Adipocyte (in vitro differentiated cells): ENCODE measurements at places on chromosomes 3 and 15.
A peak's percentile ranks its signal among the peaks of the same experiment; 100 is the strongest.

DNA sequence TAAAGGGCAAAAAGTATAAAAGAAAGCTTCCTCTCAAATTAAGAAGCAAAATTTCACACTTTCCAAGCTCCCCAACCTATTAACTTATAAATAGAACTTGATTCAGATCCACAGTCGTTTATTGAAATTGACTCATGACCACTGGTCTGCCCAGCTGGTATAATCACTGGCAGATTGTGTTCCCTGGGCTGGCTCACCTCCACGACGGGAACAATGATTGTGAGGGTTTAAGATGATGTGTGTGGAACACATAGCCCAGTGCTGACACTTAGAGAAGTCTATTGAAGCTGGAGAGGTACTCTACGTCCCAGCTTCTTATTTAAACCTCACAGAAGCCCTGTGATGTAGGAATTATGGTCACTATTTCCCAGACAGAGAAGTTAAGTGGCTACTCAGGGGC lies 90.4 kb downstream of the MB21D2 start:
- DNase-seq, result no peak

GRCh38 chr15:56058986-56059385 lies 65.6 kb upstream of the NEDD4 start:
- no peak for DNase-seq

DNA sequence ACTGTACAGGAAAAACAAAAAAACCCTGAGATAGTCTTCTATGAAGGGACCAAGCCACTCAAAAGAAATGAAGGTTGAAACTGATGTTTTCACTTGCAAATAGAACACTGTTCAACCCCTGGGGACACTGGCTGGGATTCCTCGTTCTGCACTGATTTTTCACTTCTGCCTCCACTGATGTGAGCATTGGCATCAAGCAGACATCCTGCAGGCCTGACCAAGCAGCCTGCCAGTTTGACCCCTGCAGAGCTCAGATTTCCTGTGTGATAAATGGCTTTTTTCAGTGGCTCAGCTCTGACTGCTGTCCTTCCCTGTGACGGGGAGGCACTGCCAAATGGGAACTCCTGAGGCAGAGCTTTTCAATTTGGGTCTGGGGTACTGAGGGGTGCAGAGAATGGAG lies 50.0 kb downstream of the RASGRP1 start:
- DNase-seq, result no peak

DNA sequence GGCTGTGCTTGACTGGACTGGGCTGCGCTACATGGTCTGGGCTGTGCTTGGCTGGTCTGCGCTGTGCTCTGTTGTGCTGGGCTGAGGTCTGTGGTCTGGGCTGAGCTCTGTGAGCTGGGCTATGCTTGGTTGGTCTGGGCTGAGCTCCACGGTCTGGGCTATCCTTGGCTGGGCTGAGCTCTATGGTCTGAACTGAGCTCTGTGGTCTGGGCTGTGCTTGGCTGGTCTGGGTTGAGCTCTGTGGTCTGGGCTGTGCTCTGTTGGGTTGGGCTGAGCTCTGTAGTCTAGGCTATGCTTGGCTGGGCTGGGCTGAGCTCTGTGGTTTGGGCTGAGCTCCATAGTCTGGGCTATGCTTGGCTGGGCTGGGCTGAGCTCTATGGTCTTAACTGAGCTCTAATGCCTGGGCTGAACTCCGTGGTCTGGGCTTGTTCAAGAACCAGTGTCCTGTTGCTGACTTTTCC lies 92.0 kb downstream of the PLXNA1 start:
- peak; percentile 73 for DNase-seq

DNA sequence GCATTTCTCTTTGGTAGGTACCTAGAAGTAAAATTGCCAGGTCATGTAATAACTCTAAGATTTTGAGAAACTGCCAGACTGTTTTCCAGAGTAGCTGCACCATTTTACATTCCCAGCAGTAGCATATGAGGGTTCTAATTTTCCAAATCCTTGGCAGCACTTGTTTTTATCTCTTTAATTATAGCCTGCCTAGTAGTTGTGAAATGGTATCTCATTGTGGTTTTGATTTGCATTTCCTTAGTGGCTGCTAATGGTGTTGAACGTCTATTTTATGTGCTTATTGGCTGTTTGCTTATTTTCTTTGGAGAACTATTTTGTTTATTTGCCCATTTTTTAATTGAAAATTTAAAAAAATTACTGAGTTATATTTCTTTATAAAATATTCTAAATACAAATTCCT lies 117.9 kb downstream of the TCF12 start:
- DNase-seq, result no peak

- no peak for DNase-seq
Observed at GRCh38 chr15:82048811-82049210, 3.0 kb upstream of the MEX3B start.

- peak; percentile 82 for DNase-seq
Observed at GRCh38 chr15:55279746-55280351, 9.8 kb downstream of the RAB27A start.

DNA sequence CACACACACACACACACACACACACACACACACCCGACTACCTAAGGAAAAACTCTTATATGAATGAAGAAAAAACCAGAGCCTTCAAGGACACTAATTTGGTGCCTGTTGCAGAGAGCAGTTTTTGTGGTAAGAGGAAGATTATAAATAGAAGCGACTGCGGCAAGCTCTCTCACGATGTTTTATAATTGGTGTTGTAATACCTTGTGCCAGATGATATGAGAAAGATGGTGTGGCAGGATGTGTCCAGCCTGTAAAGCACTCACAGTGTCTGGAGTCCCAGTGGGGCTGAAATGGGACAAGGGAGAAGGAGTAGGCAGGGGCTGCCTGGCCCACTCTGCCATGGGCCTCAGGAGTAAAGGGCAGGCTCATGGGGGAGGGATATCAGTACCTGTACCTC lies 839.9 kb downstream of the AGBL1 start:
- DNase-seq, result no peak

- no peak for DNase-seq
Observed at GRCh38 chr3:125035217-125035616, 20.6 kb downstream of the HEG1 start.
